H7 (cell line): ENCODE measurements at places on chromosomes 2 and 18. TPM values are rescaled to one million over a fixed set of nuclear protein-coding genes. Genes with fewer than 3 reads are reported as not detected.

DNA sequence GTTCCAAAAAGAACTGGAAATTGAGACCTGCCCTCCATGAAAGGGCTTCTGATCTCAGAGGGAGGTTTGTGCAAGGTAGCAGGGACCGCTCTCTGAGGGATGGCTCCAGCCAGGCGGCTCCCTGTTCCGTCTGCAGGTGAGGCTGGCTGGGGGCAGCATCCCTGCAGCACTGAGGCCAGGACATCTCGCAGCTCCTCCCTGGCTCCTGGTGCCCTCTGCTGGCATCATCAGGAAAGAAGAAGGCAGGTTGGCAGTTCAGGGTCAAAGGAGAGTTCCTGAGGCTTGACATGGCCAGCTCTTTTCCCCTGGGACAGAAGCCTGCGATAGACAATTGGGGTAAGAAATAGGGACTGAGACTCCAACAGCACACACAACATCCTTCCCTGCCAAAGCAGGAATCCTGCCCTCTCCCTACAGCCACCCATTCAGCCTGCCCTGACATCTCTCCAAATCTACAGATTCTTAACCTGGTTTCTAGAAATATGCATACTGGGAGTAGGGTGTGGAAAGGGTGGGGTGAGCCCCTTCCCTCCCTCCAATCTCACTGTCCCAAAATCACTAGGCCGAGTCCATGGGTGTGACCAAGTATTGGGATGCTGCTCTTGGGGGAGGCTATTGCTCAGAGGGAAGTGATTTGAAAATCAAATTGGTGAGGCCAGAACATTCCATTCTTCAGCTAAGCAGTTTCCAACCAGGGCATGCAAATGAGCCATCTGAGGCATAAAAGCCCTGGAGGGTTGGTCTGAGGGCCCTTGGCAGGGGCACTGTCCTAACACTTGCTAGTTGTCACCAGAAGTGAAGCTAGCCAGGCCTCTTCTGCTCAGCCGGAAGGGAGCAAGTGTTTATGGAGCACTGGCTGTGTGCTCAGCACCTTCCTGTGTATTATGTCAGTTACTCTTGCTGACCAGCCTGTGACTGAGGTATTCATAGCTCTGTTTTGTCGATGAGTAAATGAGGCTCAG is 185.4 kb downstream of the TFCP2L1 start:
- peak; percentile 82 for DNase-seq

DNA sequence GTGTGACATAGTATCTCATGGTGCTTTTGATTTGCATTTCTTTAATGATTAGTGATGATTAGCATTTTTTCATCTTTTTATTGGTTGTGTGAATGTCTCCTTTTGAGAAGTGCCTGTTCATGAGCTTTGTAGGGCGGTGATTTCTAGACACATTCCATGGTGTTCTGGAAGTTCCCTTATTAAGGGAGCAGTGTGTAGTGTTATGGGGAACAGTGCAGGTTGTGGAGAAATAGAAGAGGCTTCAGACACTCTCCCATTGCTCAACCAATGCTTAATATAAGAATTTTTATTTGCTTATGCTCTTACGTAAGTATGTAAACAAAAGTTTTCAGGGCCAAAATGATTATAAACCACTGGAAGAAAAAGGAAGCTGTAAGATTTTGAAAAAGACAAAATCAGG is 34.7 kb downstream of the MMADHC start:
- DNase-seq: no peak

GRCh38 chr2:206433686-206434085 is 9.6 kb upstream of the ADAM23 start:
- DNase-seq: no peak

DNA sequence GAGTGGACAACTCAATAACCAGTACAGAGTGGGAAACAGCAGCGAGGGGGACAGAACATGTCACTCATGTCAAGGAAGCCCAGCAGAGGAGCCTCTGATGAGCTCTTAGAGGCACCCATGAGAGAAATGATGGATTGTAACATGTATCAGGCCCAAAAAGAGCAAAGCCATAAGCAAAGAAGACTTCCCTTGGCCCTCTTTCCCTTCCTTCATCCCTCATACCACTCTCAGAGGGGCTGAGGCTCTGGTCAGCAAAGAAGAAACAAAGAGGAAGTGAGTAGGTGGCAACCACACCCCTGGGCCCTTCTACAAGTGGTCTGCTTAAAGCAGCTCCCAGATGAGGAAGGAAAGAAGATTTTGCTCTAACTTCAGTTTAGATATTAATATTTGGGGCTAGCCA is 112.8 kb downstream of the CDC42EP3 start:
- no peak for DNase-seq

FAP gene
- not detected in 2 replicates for total RNA-seq

CHRND gene
- not detected in 2 replicates for total RNA-seq

CCDC138 gene
- total RNA-seq: 13.6 and 26.3 TPM in 2 replicates
